ENCODE measurements at places on chromosomes 11 and 22.

GRCh38 chr22:19671316-19671715, 43.0 kb upstream of the SEPTIN5 start:
- DNase-seq, result no peak

- no peak for DNase-seq
These were observed 14.5 kb downstream of the NARS2 start for GRCh38 chr11:78560153-78560552.

DNA sequence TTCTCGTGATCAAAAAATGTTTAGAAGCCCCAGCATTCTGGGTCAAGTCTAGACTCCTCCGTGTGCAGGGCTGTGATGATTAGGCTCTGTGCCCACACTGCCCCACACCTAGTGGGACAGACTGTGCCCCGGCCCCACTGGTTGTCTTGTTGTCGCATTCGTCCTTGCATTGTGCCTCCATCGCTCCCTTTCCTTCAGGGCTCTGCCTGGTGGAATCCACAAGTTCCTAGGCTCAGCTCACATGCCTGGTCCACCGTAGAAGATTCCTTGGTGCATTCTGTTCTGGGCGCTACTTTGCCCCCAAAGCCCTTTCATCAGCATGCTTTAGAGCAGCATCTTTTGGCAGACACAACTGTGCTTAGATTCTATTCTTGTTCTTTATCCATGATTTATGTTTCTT, 23.5 kb upstream of the THY1 start:
- no peak for DNase-seq

- no peak for DNase-seq
These were observed 34.6 kb upstream of the SHANK2 start for GRCh38 chr11:71286701-71287643.

DNA sequence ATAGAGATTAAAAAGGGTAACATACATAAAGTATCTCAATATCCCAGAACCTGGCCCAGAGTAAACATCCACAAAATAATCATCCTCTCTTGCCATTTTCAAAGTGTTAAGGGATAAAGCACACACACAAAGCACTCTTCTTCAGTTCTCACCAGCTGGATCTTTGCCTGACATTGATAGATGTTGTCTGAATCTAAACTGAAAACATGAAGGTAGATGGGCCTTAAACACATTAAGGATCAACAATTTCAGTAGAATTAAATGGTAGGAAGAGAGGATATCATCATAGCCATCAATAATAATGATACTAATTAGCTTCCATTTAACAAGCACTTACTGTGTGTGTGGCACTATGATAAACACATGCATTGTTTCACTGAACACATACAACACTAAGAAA, 261.1 kb downstream of the OPCML start:
- DNase-seq, result no peak

GRCh38 chr11:128282053-128282452, 305.3 kb downstream of the ETS1 start:
- DNase-seq, result no peak

- no peak for DNase-seq
These were observed 49.4 kb upstream of the CEP295 start for GRCh38 chr11:93611836-93612677.
